ENCODE measurements at places on chromosomes 11 and 22. TPM values are rescaled to one million over a fixed set of nuclear protein-coding genes. Genes with fewer than 3 reads are reported as not detected.

Gene RNF215
- total RNA-seq = 27.4 TPM

Gene MUC2
- total RNA-seq = not detected

Gene ARFIP2
- total RNA-seq = 52.4 TPM

Gene AIFM3
- total RNA-seq = 0.79 TPM

Gene SC5D
- total RNA-seq = 76.4 TPM

Gene SLC17A6
- 1.4 TPM for total RNA-seq

Gene CFAP300
- total RNA-seq = 6.4 TPM

Gene OPCML
- 0.91 TPM for total RNA-seq

Gene NPTXR
- total RNA-seq = 9.3 TPM

Gene MUC5AC
- total RNA-seq = not detected

Gene OR4D6
- not detected for total RNA-seq

Gene BTG4
- not detected for total RNA-seq

Gene LYVE1
- 0.14 TPM for total RNA-seq

Gene DKK3
- 17.6 TPM for total RNA-seq

Gene FAM180B
- 0.50 TPM for total RNA-seq

Gene LDHAL6A
- not detected for total RNA-seq

Gene MICALL1
- 54.4 TPM for total RNA-seq

Gene ESAM
- total RNA-seq = 1.1 TPM

Gene GAB2
- total RNA-seq = 27.9 TPM

Gene MPZL2
- not detected for total RNA-seq

Gene DBX1
- total RNA-seq = 29.6 TPM

Gene MFRP
- not detected for total RNA-seq

Gene ISX
- total RNA-seq = not detected

Gene GP1BB
- total RNA-seq = 4.8 TPM

Gene RAG2
- total RNA-seq = not detected

Gene SPTY2D1
- 17.2 TPM for total RNA-seq

Gene HBG2
- not detected for total RNA-seq

Gene PRR33
- total RNA-seq = not detected

Gene SLC22A12
- not detected for total RNA-seq

Gene OR51B5
- not detected for total RNA-seq

Gene MICAL3
- total RNA-seq = 84.5 TPM

Gene HPX
- 6.0 TPM for total RNA-seq

Gene PHF21B
- total RNA-seq = 36.5 TPM

All from neural crest cell (in vitro differentiated cells).